Hepatic stellate cell (primary cell): ENCODE measurements at places on chromosomes 6 and 20.

DNA sequence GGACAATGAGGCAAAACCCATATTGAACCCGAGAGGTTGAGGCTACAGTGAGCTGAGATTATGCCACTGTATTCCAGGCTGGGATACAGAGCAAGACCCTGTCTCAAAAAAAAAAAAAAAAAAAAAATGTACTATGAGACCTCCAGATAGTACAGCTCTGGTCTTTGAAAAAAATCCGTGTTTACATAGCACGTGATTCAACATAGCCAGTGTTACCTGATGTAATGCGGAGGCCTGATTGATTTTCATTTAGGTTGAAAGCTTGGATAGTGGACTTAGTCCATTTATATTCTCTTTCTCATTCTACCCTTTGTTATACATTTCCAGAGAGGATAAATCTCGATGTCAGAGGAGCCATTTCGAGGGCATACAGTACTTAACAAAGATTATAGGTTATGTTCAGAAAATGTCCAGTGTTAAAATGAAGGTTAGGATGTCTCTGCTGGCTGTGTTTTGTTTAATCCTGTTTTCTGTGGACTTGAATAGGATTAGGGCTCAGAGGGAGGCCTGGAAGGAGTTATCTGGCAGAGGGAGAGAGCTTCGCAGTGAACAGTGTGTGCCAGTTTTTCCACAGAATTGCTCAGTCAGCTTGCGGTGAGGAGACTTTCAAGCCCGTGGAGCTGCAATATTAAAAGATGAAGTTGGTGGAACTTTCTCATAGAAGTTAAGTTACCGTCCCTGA is 33.9 kb upstream of the BCLAF1 start:
- DNase-seq: no peak

DNA sequence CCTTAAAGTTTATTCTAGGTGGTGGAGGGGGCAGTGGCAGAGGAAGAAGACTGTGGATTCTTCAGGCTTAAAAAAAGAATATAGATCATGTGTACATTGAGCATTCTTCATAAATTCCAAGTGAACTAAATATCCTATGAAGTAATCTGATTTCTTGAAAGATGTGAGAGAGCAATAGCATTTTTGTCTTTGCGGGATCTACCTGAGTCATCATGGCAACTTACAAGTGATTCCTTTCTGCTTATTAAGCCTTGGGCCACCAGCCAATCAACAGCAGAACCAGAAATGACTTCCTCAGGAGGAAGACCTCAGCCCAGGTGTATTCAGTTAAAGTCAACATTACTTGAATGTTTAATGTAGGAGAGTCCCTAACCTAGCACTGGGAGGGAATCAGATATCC is 756.9 kb downstream of the TFAP2A start:
- no peak for DNase-seq

DNA sequence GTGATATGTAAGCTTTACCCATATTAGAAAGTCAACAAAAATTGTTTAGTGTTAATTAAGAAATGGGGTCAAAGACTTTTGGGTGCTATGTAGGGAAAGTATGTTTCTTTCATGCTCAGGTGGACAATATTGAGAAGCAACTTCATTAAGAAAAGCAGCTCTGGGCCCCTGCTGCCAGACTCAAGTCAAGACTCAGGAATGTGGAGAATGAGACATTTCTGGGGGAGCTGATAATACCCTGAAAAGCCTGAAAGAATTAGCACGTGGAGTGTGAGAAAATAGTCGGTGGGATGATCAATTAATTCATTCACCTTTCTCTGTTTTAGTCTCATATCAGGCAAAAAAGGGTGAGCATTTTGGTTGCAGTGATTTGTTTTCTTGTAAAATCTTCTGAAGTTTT is 175.1 kb upstream of the IMPG1 start:
- no peak for DNase-seq

DNA sequence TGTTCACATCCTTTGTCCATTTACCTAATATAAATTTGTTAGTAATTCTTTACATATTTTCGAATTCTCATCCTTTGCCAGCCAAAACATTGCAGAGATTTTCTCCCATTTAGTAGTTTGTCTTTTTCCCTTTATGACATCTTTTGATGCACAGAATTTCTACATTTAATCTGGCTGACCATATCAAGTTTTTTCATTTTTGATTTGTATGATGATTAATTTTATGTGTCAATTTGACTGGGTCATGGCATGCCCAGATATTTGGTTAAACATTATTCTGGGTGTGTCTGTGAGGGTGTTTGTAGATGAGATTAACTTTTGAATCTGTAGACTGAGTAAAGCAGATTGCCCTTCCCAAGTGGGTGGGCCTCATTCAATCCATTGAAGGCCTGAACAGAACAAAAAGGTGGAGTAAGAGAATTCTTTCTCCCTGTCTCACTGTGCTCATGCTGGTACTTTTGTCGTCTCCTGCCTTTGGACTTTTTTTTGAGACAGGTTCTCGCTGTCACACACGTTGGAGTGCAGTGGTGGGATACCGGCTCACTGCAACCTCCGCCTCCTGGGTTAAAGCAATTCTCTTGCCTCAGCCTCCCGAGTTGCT is 72.1 kb upstream of the EPB41L1 start:
- no peak for DNase-seq

- DNase-seq: no peak
Measured at GRCh38 chr6:81831274-81831673, 78.8 kb upstream of the TENT5A start.

DNA sequence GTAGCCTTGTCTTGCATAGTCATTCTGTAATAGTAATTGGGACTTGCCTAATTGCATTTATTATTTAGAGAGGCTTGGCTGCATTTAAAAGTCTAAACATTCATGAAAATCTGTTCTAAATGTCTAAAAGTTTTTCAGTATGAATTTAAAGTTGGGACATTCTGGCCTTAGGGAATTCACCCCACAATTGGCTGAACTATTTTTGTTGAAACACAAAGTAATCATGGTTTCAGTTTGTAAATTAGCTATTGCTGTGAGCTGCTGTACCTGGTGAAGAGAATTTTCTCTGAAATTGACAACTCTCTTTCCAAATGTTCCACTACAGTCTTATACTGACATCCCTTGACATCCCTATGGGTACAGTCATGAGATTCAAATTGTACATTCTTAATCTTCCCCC is 253.0 kb downstream of the FARS2 start:
- no peak for DNase-seq

DNA sequence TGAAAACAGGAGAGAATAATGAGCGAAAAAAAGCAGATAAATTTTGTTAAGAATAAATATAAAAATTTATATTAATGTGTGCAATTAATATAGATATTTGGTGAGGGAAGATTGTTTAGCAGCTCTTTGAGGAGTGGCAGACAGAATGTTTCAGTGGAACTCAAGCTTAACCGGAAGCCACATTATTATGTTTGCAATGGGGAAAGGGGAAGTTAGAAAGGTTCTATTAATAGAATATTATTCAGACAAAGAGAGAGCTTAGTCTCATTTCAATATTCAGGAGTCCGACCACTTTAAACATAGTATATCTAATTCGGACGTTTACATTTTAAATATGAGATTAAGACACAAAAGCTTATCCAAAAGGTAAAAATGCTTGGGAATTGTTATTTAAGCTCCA is 81.6 kb upstream of the KHDRBS2 start:
- DNase-seq: no peak

DNA sequence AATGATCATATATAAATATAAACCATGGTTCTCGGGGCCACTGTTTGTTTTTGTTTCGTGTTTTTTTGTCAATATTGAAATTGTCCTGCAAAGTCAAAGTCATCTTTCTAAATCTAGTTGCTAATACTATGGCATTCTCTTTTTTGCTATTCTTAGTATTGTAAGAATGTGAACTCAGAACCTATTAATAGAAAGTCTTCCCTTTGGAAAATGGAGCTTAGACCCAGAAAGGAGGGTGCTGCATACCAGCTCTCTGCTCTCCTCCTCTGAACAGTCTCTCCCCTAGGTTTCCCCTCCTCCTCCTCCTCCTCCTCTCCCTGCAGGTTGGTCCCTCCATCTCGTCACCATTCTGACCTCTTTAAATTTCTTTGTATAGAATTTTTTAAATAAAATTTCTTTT is 150.4 kb upstream of the CCN2 start:
- DNase-seq: no peak

GRCh38 chr6:64539917-64540316 is 904.3 kb downstream of the PHF3 start:
- DNase-seq: no peak

DNA sequence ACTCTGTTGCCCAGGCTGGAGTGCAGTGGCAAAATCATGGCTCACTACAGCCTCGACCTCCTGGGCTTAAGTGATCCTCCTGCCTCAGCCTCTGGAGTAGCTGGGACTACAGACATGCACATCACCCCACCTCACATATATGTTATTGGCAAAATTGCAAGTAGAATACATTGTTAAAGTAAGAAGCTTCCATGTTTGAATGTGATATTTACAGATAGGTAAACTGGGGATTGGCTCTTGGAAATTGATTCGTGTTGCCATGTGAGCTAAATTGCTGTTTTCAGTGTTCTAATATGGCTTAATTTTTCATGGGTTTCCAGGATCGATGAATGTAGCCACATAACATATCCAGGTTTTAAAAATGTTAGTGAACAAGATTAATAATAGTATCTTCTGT is 149.0 kb upstream of the ZNF217 start:
- DNase-seq: no peak

DNA sequence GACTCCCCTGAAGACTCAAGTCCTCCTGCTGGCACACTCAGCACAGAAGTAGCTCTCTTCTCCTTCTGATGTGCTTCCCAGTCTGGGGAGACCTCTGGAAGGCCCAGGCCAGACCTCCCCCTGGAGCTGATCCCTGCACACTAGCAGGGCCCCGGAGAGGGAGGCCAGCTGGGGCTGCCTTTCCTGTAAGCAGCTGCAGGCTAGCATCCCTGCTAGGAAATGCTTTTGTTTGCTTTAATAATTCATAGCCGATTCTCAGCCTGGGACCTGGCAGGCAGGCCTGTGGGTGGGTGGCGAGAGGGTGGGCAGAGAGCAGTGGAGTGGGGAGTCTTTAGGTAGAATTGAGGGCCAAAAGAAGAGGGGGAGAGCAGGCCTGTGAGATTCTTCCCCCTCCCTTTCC is 5.2 kb downstream of the EBF4 start:
- DNase-seq: no peak

DNA sequence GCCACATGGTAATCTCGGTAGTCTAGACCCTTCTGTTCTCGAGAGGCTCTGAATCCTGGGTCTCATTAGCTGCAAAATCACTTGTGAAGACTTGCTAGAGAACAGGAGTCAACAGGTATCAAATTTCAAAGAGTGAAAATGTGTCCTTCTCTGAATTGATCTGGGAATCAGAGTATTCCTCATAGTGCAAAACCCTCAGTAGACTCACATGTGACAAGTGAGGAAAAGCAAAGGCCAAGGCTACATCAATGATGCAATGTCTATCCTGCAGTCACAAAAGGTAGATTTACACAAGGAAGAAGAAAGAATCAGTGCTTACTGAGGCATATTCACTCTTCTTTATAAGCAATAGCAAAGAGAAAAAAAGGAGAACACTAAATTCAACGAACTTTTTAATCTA is 1220.0 kb upstream of the GJE1 start:
- no peak for DNase-seq

GRCh38 chr6:146974351-146974750 is 229.9 kb upstream of the STXBP5 start:
- DNase-seq: no peak

DNA sequence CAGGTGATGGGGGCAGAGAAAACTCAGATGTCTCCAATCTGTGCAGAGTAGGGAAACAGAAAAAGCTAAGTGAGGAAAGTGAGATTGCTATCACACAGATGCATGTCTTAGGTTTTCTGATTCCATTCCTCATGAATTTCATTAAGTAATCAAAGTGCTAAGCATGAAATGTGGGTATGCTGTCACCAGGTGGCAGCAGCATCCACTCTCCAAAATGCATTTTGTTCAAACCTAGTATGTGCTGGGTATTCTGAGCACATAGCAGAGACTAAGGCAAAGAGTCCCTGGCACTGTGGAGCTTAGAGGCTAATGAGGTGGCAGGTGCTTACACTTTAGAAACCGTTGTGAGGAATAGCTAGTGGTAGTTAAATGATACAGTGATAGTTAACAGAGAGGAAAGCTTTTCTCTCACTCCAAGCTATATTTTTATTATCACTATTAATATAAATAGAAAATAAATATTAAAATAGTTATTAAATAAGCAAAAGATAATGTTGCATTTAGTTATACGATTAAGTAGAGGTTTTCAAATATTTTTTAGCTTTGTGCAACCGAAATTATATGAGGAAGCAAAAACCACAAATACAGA is 179.5 kb downstream of the CDH26 start:
- DNase-seq: no peak

- DNase-seq: no peak
Measured at GRCh38 chr6:145067430-145067829, 667.9 kb downstream of the EPM2A start.

DNA sequence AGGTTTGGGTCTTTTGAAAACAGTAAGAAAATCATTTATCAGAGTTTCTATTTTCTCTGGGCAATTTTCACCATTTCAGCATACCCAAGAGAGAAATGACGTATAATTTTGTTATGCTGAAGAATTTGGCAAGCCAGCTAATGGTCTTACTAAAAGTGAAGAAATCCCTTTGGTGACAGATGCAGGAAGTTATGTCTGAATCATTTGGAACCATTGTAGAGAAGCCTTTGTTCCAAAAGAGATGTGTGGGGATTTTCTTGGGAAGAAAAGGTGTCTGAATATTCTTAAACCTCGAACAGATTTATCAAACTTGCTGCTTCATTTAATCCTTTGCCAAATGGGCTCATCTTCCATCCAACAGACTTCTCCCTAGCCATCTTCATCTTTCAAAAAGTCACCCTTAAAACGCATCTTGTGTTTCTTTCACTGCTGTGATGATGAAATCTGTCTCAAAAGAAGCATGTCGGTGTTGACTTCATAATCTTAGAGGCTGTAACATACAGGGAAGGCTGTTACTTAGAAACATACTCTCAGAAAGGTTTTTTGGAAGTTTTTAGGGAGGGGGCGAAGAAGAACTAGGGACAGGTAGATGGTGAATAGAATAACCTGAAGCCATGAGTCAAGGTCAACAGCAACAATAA is 39.5 kb downstream of the CITED2 start:
- peak; percentile 46 for DNase-seq

GRCh38 chr6:157570752-157571151 is 189.8 kb downstream of the ZDHHC14 start:
- DNase-seq: no peak

GRCh38 chr6:43007126-43007525 is 6.6 kb downstream of the MEA1 start:
- DNase-seq: no peak

DNA sequence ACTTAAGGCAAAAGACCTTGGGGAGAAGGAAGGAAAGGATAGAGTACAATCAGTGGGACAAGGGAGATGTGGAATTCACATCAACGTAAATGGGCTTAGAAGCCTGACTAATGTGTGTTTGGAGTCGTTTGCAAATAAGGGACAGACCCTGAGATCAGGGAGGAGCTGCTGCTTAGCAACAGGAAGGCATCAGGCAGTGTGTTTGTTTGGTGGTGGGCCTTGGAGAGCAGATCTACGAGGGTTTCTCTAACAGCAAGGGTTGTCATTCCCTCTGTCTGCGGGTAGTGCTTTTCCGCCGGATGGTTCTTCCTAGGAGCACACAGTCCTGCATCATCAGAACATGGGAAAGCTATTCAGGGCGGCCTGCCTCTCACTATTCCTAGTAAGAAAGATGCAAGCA is 40.4 kb downstream of the C6orf118 start:
- no peak for DNase-seq

- peak; percentile 79 for DNase-seq
Measured at GRCh38 chr20:46307139-46307998, 929 bp downstream of the CDH22 start.
